ENCODE measurements at places on chromosomes 16 and 17.

- DNase-seq = no peak
Observed at GRCh38 chr16:67055712-67056487, 27.0 kb downstream of the CBFB start.

GRCh38 chr17:79721993-79722671 lies 8.6 kb upstream of the ENPP7 start:
- DNase-seq = no peak

GRCh38 chr16:67445913-67446907 lies 15.3 kb downstream of the HSD11B2 start:
- DNase-seq = no peak

DNA sequence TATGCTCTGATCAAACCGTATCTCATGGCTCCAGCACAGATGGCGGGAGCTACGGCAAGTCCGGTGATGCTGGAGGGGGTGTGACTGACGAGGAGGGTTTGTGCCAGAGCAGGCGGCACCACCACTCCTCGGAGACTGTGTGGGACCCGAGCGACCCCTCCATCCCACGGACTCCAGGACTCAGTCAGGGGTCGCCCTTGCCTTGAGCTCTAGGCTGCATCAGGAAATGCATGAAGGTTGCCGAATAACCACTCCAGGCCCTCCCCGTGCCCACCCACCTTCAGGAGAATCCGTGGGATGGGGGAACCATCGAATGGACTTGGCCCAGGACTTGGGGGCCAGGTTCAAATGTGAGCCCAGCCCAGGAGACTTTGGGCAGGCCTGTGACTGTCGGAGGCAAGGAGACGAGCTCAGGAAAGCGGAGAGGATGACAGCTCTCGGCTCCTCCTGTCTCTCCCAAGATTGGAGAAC lies 60.2 kb upstream of the ZNF469 start:
- DNase-seq = no peak

GRCh38 chr16:78967948-78968347 lies 632.6 kb downstream of the MAF start:
- no peak for DNase-seq

GRCh38 chr16:79595931-79596450 lies 4.5 kb downstream of the MAF start:
- DNase-seq = no peak

- no peak for DNase-seq
Observed at GRCh38 chr16:57544124-57544653, 1.7 kb downstream of the ADGRG5 start.

DNA sequence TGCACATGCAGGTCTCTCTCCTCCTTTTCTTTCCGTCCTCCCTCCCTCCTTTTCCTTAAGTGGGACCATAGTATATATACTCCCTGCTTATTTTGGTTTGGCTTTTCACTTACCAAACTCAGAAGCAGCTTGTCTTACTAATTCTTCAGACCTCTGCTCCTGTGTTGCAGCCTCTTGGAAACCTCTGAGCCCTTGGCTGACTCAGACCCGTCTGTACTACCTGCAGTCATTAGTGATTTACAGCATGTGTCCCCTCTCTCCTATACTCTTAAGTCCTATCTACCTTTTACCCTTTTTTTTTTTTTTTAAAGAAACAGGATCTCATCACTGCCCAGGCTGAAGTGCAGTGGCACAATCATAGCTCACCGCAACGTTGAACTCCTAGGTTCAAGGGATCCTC lies 207.0 kb downstream of the STX8 start:
- no peak for DNase-seq

DNA sequence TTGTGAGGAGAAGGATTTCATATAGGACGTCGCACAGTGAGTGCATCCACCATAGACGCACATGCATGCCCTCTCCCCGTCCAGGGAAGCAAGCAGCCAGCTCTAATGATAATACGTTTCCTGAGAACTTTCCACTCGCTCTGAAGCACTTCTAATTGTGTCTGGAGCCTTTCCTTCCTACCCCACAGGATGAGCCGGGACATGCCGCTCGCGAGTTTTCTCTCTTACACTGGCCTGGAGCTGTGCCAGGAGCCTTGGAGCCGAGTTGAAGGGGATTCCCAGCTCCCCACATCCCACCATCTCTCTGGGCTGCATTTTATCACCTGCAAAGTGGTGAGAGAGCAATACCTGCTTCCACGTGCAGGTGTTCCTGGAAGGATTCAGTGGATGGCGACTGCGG lies 368.1 kb downstream of the C16orf95 start:
- no peak for DNase-seq

GRCh38 chr16:29154088-29154487 lies 169.2 kb downstream of the LAT start:
- no peak for DNase-seq

DNA sequence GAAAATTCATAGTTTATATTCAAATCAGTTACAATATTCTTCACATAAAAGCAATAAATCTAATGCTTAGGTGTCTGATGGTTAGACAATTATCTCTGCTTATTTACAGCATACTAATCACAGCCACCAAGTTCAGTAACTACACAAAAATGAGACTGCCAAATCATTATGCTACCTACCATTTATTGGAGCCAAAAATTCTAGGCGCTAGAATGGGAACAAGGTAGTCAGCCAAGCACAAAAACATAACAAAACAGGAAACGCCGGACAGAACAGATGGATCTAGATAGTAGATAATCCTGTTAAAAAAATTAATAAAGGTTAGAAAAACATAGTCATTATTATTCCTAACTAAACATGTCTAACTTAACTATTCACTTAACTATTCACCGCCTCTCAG lies 3.6 kb downstream of the ARL6IP1 start:
- no peak for DNase-seq

DNA sequence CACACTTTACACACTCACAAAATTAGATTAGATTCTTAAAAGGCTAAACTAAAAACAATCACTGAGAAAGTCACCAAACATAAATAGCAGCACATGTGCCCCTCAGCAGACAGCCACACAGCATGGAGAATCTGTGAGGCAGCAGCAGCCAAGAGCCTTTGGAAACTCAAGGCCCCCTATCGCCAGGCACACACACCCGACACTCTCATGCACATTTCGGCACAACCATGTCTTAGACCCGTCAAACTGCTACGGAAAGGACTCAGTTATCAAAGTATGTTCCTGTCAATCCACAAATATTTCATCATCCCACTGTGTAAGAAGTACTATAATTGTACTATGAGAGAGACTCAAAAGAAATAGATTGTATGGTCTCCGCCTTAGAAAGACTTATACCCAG lies 20.9 kb downstream of the UBE2O start:
- DNase-seq = no peak

DNA sequence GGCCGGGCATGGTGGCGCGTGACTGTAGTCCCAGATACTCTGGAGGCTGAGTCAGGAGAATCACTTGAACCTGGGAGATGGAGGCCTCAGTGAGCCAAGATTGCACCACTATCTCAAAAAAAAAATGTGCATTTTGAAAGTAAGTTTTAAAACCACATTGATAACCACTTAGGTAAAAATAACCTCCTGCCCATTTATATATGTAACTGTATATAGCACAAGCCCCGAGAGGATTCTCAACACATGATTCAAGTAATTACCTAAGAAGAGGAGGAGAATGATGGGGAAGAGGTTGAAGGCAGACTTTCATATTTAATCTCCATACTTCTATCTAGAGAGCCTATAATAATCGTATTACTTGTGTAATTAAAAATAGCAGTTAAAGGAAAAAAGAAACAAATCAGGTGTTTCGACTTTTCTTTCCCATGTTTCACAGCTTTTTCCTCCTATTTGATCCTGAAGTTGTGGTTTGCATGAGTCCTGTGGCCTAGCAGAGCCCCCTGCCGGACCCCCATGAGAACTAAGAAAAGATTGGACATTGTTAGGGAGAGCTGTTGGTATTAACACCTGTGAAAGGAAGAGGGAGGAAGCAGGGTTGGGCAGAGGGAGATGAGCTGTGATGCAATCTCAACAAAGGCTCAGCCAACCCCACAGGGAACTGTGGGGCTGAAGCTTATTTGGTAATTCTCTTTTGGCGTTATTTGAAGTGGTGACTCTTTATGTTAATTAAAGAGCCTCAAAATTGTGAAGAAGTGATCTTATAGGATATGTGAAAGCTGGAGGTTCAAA lies 22.1 kb downstream of the PMFBP1 start:
- no peak for DNase-seq

DNA sequence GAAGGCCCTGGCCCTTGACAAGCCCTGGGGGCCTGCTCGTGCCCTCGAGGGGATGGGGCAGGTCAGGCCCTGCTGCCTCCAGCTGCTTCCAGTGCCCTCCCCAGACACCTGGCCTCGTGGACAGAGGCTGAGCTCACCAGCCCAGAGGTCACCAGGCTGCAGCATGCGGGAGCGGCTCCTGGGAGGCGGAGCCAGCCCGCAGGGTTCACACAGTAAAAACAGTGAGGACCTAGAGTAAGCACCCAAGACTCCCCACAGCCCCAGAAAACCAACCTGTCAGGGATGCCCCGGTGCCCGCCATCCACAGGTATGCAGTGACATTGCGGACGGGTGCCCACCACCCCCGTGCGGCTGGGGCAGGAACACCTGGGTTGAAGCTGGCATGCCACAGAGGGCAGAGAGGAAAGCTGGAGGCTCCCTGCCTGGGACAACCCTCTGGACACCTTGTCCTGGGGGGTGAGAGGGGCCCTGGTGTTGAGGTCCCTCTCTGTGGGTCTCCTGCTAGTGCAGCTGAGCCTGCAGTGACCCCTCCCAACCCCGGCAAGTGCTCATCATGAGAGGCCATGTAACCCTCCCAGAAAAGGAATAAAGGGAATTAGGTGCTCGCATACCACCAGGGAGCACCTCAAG lies 62.1 kb downstream of the LMF1 start:
- no peak for DNase-seq

GRCh38 chr16:9966569-9967157 lies 215.6 kb downstream of the GRIN2A start:
- no peak for DNase-seq

DNA sequence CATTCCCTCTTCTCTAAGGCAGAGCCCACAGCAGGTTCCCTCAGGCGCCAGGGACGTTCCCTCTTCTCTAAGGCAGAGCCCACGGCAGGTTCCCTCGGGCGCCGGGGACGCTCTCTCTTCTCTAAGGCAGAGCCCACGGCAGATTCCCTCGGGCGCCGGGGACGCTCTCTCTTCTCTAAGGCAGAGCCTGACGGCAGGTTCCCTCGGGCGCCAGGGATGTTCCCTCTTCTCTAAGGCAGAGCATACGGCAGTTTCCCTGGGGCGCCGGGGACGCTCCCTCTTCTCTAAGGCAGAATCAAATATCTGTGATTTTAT lies 24.3 kb downstream of the ACSF3 start:
- no peak for DNase-seq

- DNase-seq = no peak
Observed at GRCh38 chr17:20927308-20927977, 115.4 kb downstream of the USP22 start.

GRCh38 chr17:67055811-67056745 lies 11.7 kb downstream of the CACNG1 start:
- no peak for DNase-seq

GRCh38 chr17:4159761-4160160 lies 16.8 kb downstream of the CYB5D2 start:
- DNase-seq = no peak

GRCh38 chr17:50266384-50267073 lies 7.7 kb upstream of the TMEM92 start:
- no peak for DNase-seq

- DNase-seq = no peak
Observed at GRCh38 chr16:24845726-24846547, at the start of gene SLC5A11. SLC5A11 (plus strand) TSS chr16:24845963; CDS start chr16:24858644, 12,681 bp downstream.

DNA sequence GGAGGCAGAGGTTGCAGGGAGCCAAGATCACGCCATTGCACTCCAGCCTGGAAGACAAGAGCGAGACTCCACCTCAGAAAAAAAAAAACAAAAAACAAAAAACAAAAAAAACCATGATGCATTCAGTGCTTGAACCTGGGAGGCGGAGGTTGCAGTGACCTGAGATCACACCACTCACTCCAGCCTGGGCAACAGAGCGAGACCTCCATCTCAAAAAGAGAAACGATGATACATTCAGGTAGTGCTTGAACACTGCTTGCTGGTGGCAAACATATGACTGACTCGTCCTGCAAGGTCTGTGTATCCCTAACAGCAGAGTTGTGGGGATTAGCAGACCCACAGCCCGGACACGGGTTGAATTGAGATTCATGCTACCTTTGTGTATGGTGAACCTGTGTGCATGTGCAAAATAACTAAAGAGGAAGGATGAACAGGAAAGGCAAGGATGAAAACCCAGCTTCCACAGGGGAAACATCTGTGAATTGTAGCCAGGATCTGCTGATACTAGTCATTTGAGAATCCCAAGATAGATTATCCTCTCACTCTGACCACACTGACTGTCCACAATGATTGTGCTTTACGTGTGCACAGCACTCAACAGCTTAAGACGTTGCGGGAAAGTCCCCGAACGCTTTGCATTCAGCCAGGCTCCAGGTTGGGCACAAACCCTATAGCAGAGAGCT lies 52.4 kb upstream of the MRPS23 start:
- no peak for DNase-seq

DNA sequence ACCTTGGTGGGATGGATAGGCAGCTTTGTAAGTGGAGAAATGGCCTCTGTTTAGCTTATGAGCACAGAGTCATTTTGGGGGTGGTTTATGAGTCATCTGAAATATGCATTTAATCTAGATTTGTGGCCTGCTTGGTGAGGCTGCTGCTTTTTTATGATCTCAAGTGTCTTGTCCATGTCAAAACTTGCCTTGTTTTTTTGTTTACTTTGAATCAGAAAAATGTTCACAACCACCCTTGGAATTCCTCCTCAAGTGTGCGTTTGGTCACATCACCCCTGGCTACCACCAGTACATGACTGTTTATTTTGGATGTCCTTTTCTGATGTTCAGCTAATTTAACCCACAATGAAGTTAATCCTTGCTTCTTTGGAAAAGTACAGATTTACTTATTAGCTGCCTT lies 64.6 kb downstream of the FTO start:
- no peak for DNase-seq
